ENCODE measurements at places on chromosomes 11 and 22.
A peak's percentile ranks its signal among the peaks of the same experiment; 100 is the strongest.

DNA sequence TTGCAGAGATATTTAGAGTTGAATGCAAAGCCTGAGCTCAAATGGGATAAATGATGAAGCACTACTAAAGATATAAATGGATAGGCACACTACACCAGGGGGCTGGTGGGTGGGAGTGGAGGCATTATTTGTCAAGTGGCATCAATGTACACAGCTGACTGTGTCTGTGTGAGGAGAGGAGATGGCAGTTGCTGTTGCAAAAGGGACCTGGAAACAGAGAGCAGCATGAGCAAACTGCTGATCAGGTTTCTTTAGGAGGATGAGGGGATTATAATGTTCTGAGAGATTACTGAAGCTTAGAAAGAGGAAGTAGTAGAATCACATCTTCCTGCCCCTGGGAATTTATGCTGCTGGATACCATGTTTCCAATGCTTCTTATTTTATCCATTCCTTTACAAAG, 39.4 kb upstream of the LIN7C start:
- DNase-seq, result no peak

- DNase-seq, result no peak
These were observed at the start of gene INPPL1 for GRCh38 chr11:72224564-72225410. TSS of gene INPPL1 (plus strand) at chr11:72224767. CDS start at chr11:72224985, 218 bp downstream.

GRCh38 chr11:7511401-7511800, 2.4 kb upstream of the PPFIBP2 start:
- DNase-seq, result no peak

- DNase-seq, result peak; percentile 28
These were observed 31.9 kb upstream of the IGLL5 start for GRCh38 chr22:22855617-22856308.

DNA sequence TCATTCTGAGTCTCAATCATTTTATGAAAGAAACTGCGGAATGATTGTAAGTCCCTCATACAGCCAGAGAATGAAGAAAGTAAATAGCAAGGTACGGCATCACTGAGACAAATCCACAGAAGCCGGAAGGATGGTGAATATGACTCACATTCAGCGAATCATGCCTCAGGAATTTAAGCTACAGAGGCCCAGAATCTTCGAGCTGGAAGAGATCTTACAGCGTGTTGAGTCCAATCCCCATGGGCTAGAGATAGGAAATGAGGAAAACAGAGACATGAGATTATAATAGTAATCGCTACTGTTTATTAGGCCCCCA, 173.2 kb downstream of the KIF18A start:
- DNase-seq, result no peak

GRCh38 chr11:12236744-12237101, 126.3 kb downstream of the MICAL2 start:
- DNase-seq, result no peak

DNA sequence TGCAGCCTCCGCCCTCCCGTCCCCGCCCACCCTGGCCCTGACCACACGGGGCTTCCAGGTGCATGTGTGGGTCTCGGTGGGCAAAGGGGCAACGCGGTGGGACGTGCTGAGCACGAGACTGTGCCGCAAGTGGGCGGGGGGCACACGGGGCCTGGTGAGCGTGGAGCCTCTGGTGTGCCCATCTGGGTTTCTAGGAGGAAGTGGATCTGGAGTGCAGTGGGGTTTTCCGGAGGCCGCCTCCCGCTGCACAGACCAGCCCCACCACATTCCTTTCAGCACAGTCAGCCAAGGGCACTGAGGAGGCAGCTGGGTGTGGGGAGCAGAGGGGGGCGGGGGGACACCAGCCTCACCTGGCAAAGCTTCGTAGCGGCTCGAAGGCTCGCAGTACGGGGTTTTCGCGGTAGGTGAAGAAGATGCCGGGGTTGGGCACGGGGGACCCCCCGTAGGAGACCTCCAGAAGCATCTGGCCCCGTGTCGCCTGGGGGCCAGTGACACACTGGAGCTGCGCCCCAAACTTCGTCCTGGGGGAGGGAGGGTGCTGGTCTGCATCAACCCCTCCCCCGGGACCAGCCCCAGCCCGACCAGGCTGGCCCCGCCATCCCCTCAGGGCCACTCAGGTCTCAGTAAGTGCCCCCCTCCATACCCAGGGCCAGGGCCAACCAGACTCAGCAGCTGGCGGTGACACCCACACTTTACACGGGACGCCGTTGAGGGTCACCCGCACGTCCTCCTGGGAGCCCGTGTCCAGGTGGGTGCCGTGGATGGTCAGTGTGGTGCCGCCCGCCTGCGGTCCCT, 12.4 kb upstream of the MAPK11 start:
- no peak for DNase-seq

DNA sequence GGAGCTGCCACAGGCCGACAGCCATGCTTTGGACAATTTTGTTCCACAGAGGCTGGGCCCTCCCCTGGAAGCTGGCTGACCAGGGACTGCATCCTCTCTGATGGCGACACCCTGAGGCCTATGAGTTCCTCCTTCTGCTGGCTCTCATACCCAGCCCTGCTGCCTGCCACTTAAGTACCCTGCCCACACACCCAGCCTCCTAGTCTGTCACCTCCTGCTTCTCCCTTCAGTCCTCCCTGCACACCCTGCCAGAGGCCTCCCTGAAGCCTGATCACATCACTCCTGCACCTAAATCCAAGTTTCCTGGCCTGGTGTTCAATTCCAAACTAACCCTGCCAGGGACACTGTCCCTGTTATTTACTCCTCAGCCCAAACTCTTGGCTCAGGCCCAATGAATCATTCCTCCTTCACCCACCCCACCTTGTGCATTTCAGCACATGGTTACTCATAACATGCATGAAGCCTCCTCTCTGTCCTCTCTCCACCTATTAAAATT, 136.7 kb upstream of the NECTIN1 start:
- DNase-seq, result no peak

- DNase-seq, result no peak
These were observed 74.7 kb downstream of the ST14 start for GRCh38 chr11:130234315-130234714.

DNA sequence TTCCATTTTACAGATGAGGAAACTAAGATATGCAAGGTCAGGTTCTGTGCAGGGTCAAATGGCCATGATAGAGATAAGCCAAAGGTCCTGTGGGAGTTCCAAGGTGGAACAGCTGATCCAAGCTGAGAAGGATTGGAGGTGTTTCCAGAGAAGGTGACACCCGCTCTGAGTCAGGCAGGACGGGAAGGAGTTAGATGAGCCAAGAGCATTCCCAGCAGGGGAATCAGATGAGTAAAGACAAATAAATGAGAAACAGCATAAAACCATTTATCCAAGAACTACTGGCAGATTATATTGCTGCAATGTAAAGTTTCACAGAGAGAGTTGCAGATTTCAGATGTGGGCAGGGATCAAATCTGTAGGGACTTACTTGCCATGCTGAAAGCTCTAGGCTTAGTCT, 18.9 kb upstream of the HEPHL1 start:
- no peak for DNase-seq

GRCh38 chr11:97722721-97723120, 1298.0 kb upstream of the CNTN5 start:
- DNase-seq, result no peak

DNA sequence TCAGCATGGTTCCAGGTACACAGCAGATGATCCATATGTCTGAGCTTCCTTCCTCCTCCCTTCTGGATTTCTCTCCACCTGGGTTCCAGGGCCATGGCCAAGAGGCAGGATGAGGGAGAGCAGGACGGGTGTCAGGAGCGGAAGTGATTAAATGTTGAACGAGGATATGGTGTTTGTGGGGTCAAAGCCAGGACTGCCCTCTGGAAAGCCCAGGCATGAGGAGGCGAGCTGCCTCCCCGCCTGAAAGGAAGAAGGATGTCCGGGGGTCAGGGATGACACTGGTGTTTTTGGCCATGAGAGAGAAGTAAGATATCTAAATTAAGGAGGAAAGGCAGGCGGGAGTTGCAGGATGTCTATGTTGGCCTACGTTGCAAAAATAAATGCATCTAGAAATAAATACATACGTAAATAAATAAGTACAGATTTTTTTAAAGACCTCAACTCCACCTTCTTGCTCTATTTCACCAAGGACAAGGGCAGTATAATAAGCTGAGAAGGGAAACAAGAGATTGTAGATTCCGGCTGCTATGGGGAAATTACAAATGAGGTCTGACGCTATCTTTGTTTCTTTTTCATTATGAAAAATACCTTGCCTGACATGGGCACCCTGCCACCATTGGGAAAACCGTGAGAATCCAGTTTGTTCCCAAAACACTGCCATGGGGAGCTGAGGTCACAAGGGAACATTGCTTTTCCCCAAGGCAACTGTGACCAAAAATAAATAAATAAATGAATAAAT, 27.6 kb upstream of the LIPT2 start:
- no peak for DNase-seq

DNA sequence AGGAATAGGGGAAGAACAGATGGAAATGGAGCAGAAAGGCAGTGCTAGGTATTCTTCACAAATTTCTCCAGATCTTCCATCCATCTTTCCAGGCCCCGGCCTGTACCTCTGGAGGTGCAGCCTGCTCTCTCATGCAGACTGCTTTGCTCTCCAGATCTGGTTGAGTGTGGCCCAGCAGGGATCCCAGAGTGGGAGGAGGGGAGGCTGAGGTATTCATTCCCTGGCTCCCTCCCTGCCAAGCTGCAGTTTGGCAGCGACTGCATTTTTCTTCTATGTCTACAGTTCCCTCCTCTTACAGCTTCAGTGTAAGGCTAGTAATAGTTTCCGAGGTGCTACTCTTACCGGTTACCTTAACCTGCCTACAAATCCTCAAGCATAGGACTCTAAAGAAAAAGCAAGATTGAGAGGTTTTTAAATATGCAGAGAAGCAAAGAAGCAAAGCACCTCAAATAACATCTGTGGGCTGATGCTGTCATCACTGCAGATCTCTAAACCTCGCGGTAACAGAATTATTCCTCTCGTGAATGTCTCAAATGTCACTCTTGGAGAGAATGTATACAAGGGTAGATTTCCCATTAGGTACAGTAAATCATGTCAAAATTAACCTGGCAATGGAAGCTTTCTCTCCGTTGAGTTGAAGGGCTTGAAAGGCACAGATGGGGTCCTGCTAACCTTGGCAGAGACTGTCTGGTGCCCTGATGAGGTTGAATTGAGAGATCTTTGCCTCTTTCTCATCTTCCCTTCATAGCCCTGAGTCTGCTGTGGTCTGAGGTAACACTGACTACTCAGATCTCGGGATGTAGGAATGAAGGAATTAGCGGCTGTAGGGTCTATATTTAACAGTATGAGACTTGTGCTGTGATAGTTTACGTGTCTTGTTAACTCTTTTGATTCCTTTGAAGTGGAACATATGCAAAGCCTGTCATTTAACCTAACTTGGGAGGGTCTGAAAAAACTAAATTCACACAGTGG, 297.9 kb upstream of the C11orf87 start:
- DNase-seq, result no peak

All from activated CD8-positive, alpha-beta memory T cell treated with anti-CD3 and anti-CD28 coated beads for 1 hour (primary cell).